CD4-positive, alpha-beta T cell (primary cell): ENCODE measurements at places on chromosomes 5 and 9.
A peak's percentile ranks its signal among the peaks of the same experiment; 100 is the strongest.

- DNase-seq: peak; percentile 54
These were observed 40.3 kb upstream of the NAA35 start for GRCh38 chr9:85900504-85901201.

- DNase-seq: no peak
These were observed 234.3 kb downstream of the TLE4 start for GRCh38 chr9:79806086-79806485.

DNA sequence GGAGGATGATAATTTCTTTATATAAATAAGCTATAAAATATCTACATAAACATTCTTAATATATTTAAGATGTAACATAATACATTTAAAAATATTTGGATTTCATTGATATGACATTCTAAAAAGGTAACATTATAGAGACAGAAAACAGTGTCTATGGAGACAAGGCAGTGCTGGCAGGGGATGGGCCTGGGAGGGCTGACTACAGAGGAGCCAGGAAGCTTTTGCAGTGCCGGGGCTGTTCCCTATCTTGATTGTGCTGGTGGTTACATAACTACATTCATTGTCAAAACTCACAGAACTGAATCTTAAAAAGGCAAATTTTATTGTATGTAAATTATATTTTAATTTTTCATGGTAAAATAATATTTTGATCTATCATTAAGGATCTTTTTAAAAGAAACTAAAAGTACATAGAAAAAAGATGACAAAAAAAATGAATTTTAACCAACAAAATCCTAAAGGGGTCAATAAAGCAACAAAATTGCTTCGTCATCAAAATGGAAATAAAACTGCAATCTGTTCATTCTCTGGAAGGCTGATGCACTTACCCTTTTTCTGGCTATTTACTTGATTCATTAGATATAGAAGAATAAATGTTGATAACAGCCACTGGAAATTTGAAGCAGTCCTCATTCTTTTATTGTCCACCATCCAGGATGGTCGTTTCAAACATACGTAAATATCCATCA is 26.3 kb downstream of the LIFR start:
- no peak for DNase-seq

GRCh38 chr5:72392326-72392733 is 72.2 kb downstream of the PTCD2 start:
- no peak for DNase-seq

DNA sequence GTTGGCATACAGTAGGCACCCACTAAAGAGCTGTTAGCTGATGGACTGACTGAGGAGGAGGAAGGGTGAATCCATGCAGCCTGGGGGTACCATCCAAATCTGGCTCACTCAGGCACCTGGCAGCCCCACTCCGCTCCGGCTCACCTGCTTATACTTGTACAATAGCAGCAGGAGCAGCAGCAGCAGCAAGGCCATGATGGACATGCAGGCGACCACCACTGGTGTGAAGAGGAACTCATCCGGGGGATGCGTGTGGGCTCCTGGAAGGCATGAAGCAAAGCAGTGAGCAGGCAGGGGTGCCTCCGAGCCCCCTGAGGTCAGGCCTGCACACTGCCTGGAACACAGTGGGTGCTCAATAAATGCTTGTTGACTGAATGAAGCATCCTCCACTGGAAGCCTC is 18.3 kb downstream of the CSF1R start:
- DNase-seq: no peak

GRCh38 chr9:10238087-10238486 is 374.7 kb downstream of the PTPRD start:
- DNase-seq: no peak

DNA sequence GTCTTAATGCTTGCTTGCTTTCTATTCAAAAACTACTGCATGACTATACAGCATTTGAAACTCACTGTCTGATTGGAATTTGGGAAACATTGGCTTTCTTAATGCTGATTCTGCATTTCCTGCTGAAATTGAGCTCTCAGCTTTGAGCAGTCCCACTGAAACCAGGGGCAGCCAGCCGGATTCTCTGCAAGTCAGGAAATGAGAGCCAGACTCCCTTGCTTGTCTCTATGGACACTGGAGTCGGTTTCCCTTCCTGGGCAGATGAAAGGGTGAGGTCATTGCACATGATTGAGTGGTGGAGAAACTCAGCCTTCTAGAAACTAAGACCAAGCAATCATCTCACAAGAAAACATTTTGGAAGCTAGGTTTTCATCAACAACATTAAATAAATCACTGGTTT is 119.7 kb upstream of the SPATA31C2 start:
- no peak for DNase-seq

DNA sequence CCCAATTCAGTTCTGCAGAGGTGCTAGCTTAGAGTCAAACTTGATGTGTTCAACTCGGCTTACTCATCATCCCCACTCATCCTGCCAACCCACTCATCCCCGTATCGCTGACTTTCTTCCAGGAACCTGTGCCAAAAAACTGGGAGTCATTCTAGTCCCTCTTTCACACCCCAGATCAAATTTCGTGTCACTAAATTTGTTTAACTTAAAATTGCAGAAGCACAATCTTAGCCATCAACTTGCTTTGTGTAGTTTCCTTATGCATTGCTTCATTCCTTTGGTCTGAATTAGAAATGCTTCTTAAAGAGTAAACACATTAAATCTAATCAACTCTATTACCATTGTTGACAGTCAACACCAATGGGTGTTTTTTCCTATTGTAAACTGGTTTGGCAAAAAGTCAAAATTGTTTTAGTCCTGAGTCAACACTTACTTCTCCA is 162.4 kb downstream of the TTC39B start:
- no peak for DNase-seq

- DNase-seq: no peak
These were observed 28.8 kb downstream of the ADAMTSL2 start for GRCh38 chr9:133563291-133563796.

GRCh38 chr5:74055486-74056106 is 429.6 kb downstream of the ARHGEF28 start:
- no peak for DNase-seq

DNA sequence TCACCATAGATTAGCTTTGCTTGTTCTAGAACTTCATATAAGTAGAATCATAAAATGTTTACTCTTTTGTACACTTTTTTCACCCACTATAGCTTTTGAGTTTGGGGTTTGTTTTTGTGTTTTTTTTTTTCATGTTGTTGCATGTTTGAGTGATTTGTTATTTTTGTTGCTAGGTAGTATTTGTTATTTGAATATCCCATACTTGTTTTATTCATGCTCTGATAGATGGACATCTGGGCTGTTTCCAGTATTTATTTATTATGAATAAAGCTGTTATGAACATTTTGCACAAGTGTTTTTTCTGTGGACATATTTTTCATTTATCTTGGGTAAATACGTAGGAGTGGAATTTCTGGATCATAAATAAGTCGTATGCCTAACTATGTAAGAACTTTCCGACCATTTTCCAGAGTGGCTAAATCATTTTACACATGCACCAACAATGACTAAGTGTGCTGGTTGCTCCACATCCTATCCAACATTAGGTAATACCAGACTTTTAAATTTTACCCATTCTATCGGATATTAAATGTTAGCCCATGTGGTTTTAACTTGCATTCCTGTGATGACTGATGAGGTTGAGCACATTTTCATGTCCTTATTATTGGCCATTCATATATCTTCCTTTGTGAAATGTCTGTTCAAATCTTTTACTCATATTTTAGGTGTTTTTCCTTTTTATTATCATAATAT is 69.1 kb upstream of the NR4A3 start:
- no peak for DNase-seq

DNA sequence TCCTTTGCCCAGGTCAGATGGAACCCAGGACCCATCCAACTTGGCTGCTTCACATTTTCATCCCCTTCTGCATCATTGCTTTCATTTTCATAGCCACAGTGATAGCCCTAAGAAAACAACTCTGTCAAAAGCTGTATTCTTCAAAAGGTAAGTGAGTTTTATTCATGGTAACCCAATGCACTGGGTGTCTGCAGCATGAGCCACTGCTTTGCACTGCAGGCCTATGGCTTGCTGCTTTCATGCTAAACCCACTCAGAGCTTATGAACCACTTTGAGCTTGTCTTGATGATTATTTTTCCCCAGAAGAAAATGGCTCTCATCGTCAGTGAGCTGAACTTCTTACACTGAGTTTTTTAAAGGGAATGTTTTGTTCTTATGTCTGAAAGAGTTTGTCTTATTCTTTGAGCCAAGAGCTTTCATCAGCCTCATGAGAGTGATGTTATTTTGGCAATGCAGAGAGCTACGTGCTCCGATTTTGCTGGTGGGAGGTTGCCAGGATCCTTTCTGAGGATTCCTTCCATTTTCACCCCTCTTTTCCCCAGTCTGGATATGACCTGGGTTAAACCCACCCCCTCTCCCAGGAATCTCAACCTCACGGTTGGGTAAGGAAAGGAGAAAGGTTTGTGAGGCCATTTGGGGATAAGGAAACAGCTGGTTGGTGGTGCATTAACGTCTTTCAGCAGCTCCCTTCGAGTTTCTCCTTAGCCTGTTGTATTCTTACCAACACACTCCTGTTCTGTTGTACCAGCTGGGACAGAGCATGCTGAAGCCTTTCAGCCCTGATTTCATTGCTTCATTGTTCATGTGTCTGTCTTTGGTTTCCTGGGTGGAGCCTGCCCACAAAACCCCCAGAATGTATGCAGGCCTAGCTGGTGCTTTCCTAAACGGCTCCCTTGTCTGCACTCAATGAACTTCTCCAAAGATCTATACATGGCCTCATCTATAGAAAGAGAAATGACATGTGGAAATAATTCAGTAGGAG is 47.6 kb downstream of the PDCD1LG2 start:
- peak; percentile 84 for DNase-seq

GRCh38 chr9:99085949-99086948 is 18.7 kb upstream of the TGFBR1 start:
- DNase-seq: peak; percentile 44

- no peak for DNase-seq
These were observed 10.1 kb downstream of the TLR4 start for GRCh38 chr9:117714282-117714681.

DNA sequence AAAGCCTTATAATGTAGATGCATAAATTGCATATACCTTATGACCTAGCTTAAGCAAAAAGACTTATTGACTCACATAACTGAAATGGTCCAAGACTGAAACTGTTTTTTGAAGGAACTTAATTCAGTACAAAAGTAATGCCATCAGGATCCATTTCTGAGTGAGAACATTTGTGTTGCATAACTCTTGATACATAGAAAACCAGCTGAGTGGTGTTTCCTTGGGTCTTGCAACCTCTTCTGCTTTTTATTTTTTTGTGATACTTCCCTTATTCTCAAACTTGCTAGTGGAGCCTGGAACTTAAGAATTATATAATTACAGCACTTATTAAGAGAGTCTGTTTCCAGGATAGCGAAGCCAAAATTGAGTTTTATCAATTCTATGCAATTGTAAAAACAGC is 272.0 kb downstream of the MAN2A1 start:
- DNase-seq: no peak

- no peak for DNase-seq
These were observed 3.2 kb upstream of the ACOT12 start for GRCh38 chr5:81397176-81397575.

GRCh38 chr9:99595796-99596195 is 225.9 kb upstream of the NR4A3 start:
- no peak for DNase-seq

GRCh38 chr9:134004881-134005280 is 12.8 kb upstream of the VAV2 start:
- no peak for DNase-seq

GRCh38 chr9:112558476-112558875 is 71.8 kb downstream of the KIAA1958 start:
- no peak for DNase-seq

- no peak for DNase-seq
These were observed 43.7 kb upstream of the TTC1 start for GRCh38 chr5:159965031-159965837.

- DNase-seq: no peak
These were observed 124.3 kb downstream of the SLC1A3 start for GRCh38 chr5:36730537-36731216.

DNA sequence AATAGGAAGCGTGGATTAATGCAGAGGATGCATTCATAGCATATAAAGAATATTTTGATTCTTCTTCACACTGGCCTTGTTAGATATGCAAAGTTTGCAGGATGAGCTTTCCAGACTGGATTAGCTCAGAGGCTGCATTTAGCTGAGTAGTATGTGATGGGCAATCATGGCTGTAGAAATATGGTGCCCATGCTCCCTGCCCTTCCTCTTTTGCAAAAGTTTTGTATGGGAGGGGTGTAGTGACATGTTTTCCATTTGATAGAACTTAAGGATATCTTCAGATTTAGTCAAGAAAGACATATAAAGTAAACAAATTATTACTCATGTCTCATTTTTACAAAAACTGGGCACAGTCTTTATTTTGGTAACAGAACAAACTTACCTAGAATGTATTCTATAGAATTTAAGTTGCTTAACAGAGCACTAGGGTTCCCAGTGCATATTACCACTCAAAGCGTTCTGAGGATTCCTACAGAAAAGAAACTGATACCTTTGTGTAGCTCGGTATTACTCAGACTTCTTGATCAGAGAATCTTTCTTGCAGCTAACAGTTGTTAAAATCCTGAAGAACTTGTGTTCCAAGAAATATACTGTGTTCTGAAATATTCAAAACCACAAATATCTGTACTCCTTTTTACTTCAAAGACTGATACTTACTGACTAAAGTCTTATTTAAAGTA is 9.8 kb downstream of the GTF3C4 start:
- DNase-seq: no peak

- DNase-seq: no peak
These were observed 54.4 kb upstream of the CCDC112 start for GRCh38 chr5:115350894-115351293.

DNA sequence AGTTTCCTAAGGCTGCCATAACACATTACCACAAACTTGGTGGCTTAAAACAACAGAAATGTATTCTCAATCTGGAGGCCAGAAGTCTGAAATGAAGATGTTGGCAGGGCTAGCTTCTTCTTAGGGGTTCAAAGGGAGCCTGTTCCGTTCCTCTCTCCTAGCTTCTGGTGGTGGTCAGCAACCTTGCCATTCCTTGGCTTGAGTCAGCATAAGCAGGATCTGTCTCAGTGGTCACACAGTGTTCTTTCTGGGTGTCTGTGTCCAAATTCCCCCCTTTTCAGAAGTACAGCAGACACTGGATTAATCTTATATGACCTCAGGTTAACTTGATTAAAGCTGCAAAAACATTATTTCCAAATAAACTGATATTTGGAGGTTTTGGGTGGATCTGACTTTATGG is 2.1 kb upstream of the OSMR start:
- DNase-seq: no peak

DNA sequence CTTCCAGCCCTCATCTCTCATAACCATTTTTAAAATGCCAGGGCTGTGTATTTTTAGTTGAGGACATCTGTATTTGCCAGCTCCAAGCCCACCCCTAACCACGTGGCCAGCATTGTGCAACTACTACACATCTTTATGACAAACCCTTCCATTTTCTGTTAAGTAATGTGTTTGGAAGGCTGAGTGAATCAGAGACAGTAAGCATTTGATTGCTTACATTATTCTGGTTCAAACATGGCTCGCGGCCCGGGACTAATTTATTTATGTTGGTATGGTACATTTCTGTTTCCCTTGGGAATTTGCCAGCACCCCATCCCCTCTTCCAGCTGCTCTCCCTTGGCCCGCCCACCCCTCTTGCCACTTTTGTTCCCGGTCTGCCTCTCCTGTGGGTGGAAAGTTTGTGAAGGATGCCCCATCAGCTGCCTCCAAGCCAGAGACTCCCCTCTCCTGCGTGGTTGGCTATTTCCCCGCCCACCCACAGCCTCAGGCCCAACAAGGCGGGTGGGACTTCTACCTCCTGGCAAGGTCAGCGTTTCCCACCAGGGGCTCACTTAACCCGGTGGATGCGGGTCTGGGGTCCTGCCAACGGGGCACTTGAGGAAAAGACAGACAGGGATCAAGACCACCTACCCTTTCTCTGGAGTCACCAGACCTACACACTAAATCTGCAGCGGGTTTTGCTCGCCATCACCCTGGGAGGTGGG is 162.2 kb downstream of the HSD17B3 start:
- peak; percentile 10 for DNase-seq
